ENCODE measurements at places on chromosomes 6 and 20.

DNA sequence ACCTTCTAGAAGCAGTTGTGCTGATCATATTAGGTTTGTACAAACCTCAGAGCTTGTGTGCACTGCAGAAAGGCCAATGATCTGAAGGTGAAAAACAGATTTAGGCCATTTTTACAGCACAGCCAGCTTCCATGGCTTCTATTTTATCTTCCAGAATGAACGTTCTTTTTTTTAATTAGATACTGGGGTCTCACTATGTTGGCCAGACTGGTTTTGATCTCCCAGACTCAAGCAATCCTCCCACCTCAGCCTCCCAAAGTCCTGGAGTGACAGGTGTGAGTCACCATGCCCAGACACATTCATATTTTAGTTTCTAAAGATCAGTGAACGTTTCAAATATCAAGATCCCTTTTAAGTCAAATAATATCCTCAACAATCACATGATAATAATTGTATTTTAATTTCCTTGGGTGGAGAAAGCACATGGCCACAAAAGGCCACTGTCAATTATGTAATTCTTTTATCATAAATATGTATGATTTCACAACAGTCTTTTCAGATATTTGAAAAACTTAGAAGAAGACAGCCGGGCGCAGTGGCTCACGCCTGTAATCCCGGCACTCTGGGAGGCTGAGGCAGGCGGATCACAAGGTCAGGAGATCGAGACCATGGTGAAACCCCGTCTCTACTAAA is 326.7 kb upstream of the JARID2 start:
- no peak for DNase-seq

DNA sequence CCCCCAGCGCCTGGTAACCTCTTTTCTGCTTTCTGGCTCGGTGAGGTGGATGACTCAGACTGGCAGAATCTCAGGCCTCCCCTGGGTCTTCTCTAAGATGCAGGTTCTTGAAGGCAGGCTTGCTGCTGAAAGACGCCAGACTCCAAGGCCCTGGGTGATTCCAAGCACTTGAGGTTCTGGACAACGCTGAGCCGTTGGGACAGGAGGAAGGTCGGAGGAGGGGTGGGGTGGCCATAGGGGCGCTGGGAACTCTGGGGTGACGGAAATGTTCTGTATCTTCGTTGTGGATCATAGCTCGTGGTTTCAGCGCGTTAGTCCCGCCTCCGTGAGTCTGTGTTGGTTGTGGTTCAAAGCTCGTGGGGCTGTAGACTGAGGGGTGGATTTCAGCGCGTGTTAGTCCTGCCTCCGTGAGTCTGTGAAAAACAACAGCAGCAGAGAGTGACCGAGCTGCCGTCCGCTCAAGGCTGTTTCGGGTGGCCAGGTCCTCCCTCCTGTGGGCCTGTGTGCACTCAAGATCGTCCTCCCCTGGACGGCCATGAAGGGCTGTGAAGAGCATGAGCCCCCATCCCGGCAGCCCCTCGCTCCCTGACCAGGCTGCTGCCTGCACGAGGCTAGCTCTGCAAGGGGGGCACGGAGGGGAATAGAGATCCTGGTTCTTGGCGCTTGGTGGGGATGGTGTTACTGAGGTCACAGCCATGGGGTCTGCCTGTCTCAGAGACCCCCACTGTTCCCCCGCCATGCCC is 7.7 kb downstream of the NTSR1 start:
- DNase-seq = no peak

DNA sequence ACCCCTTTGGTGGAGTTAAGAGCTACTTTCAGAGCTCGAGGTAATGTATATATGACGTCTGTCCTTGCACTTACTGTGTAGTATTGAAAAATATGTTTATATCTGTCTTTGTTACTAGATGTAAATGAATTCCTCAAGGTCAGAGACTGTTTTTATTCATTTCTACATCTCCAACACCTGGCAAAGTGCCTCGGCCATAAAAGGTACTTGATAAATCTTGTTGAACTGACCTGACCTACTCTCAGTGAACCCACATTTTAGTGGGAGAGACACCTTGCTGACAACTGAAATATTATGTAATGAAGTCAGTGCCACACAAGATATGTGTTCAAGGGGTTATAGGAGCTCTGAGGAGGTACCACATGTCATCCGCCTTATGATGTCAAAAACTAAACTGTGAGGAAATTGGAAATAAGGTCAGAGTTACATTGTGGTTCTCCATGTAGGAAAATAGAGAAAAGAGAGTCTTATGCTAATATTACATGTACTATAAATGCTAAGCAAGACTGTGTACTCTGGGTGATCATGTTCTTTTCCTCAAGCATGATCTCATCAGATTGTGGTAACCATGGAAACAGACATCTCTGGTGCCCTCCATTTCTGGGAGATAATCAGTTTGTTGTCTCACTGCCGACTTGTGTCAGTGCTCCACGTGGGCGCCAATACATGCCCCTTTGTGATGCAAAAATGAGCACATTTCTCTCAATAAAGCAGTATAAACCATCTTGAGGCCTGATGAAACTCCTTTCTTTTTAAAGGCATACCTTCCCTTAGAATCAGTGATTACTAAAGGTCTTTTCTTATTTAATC is 5.7 kb upstream of the TMEM30A start:
- DNase-seq = no peak

DNA sequence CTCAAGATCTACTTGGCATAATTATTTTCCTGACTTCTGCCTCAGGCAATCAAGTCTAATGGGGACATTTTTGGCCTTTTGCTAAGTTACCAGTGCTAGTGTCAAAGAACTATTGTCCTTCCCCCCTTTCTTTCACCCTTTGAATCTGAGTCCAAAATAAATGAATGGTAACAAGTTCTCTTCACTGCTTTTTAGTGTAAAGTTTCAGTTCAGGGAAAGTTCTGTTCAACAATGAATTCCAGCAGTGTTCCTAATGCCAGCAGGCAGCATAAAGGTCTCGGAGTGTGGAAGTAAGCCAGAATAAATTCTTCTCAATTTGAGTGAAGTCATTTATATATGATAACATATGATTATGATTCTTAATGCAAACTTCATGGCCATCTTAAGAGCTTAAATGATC is 20.8 kb upstream of the TSPYL1 start:
- DNase-seq = no peak

DNA sequence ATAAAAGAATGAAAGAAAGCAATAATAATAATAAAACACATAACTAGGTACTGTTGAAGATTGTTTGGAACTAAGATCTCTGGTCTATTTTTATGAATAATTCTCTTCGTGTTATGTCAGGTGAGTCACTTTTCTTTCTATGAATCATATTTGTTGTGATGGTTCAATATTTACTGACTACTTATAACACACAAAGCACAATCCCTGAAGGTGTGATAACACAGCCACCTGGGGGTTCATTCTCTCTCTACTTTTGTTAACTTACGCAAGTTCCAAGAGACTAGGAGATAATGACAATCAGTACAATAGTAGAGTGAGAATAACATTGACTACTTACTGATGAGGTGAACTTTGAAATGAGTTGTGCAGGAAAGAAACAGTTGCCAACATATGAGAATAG is 149.9 kb downstream of the IBTK start:
- DNase-seq = no peak

- DNase-seq = no peak
These were observed 54.3 kb upstream of the BACH2 start for GRCh38 chr6:90350689-90351554.

- DNase-seq = no peak
These were observed 117.5 kb downstream of the PLCB4 start for GRCh38 chr20:9186396-9186795.

- DNase-seq = no peak
These were observed 30.8 kb downstream of the SLC2A10 start for GRCh38 chr20:46740214-46740609.

DNA sequence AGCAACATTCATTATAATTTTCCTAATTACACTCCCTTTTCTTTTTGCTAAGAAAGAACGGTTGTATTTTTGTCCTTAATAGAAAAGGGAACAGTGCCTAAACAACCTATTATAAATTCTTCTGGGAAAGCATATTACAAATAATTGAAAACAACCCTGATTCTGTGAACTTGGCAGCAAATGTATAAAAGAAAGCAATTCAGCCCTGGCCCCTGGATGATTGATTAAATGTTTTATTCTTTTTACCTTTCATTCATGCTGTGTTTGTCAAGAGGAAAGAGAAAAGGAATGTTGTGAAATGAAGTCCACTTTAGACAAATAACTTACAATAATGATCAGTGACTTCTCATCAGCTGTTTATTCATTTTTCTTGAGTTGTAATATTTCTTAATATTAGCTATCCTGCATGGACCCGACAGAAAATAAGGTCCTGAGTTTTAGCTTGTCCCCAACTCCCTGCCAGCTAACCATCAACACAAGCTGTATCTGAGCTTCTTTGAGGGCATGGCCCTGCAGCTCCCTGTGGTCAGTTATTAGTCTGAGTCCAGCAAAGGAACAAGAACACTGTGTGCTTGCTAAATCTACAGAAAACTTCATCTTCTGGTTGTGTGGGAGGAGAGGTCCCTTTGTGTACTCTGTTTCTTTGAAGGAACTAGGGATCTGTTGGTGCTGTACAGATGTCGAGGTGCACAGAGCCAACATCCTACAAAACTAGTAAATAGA is 248.2 kb downstream of the LAMA2 start:
- DNase-seq = no peak

All from KG1 (cell line).